CD4-positive, alpha-beta T cell (primary cell): ENCODE measurements at places on chromosomes 7 and 10. TPM values are rescaled to one million over a fixed set of nuclear protein-coding genes. Genes with fewer than 3 reads are reported as not detected.

The ZNF804B gene
- total RNA-seq = not detected

GRCh38 chr7:142560166-142560565, 189.1 kb upstream of the PRSS1 start:
- no peak for DNase-seq

The KLF14 gene
- not detected for total RNA-seq

DNA sequence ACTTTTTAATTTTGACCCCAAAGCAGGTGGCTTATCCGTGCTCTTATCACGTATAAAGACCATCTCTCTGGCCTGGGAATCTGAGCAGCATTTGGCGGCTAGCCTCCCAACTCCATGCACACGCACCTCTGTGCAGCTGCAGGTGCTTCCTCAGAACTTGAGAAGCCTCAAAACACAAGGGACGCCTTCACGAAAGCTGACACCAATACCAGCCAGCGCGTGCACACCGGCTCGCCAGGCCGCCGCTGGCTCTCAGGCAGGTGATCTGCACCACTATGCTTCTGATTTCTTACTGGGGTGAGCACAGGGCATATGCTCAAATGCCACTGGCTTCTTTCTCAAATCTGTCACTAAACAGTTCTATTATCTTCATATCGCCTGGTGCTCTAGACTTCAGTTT, 145.0 kb downstream of the PARD3 start:
- no peak for DNase-seq

DNA sequence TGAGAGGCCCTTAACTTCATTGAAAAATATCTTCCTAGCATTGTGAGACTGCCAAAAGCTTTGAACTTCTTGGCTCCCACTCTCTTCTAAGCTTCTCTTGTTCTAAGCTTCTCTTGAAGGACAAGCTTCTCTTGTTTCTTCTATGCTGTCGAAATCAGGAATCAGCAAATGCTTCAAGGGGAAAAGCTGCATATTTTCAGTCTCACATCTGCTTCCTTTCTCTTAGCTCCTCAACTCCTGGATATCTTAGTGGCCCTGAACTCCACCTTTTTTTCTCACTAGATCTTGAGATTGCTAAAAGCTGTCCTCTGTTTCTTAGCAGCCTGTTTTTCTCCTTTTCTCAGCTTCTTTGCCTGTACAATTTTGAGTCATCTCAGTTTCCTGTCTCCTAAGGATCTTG, 73.0 kb downstream of the NEUROD6 start:
- DNase-seq = no peak

GRCh38 chr10:29189256-29189655, 99.6 kb upstream of the LYZL1 start:
- no peak for DNase-seq
